Activated naive CD4-positive, alpha-beta T cell (primary cell): ENCODE measurements at places on chromosomes 7 and 10.

DNA sequence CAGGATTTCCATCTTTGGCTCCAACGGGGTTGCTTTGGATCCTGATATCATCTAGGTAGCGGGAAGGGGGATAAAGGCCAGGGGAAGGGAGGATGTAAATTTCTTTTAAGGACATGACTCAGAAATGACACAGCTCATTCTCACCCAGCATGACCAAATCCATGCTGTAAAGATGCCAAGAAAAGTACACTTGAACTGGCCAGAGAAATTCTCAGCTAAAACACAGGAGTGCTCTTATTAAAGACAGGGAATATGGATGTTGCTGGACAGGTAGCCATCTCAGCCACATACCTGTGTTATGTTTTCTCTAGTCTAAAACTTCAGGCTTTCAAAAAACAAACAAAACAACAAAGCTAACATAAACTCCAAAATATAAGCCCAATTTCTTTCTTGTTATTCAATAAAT lies 68.3 kb downstream of the NAMPT start:
- DNase-seq = no peak

- no peak for DNase-seq
These were observed 79.2 kb downstream of the ADCY1 start for GRCh38 chr7:45653209-45653907.

DNA sequence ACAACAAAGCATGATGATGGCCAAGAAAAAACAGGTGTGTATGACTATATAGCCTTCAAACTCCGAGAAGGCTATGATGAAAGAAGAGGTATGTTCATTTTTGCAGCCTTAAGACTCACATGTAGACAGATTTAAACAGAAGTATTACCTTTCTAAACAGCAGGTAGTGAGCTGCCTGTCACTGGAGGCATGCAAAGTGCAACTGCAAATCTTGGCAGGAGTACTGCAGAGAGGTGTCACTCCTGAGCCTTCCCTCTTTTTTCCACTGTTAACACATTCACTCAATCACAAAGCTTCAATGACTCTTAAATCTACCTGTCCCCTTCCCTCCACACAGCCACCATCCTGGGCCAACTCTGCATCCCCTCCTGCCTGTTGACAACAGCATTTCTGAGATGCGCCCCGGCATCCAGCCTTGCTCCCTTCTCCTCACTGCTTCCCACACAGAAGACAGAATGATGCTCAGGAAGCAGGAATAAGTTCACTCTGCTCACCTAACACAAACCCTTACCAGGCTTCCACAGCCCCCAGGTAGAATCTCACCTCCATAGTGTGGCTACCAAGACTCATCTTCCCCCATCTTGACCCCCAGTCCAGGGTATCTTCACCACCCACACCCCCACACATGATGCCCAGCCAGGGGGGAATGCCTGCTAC lies 161.9 kb upstream of the ZMIZ1 start:
- DNase-seq = no peak

DNA sequence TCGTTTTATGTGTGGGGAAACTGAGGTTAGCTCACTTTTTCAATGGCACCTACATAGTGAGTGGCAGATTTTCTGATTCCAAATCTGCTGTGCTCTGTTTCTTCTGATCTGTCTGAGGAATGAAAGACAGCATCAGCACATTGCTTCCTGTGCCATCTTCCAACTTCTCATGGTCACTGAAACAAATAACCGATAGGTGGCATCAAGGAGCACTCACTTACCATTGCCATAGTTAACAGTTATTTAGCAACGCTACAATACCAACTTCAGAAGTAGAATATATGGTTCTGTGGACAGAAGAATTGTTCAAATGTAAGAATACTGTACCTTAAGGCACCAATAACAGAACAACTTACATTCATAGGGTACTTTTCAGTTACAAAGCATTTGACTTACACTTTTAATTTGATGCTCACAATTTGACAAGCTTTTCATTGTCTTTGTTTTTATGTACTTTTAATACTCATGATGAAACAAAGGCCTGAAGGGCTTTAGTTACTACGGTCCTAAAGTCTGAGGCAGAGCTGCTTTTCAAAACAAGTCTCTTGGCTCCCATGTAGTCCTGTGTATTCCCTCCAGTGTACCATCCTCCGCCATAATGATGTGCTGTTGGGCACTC lies 228.9 kb upstream of the TCF7L2 start:
- no peak for DNase-seq

DNA sequence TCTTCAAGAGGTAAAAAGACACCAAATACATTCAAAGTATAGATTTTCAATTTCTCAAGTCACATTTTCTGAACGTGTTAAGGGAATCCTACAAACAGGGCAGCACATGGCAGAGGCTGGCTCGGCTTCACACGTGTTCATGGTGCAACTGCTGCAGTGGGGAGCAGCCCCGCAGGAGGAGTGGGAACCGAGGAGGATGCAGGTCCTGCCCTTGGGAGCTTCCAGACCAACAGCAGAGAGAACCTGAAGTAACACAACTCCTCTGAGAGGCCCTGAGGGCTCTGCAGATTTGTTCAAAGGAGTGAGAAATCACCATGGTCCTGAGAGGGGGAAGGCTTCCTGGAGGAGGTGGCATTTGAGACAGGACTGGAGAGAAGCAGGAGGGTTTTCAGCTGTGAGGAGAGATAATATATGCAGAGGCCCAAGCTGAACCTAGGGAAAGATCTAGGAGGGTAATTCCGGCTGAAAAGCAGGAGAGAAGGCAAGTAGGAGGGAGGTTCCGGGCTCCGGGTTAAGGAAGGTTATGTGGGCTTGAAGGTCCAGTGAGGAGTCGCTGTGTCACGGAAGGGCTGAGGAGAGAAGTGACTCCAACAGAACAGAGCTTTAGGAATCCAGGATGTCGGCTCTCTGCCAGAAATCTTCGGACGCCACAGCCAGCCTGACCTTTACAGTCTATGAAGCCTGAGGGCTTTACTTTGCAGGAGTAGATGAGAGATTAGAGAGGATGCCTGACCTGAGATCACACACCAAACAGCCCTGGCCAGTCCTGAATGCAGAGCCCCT lies 77.5 kb downstream of the GPR26 start:
- no peak for DNase-seq

- no peak for DNase-seq
These were observed 9.8 kb upstream of the LRRC61 start for GRCh38 chr7:150313367-150313809.

DNA sequence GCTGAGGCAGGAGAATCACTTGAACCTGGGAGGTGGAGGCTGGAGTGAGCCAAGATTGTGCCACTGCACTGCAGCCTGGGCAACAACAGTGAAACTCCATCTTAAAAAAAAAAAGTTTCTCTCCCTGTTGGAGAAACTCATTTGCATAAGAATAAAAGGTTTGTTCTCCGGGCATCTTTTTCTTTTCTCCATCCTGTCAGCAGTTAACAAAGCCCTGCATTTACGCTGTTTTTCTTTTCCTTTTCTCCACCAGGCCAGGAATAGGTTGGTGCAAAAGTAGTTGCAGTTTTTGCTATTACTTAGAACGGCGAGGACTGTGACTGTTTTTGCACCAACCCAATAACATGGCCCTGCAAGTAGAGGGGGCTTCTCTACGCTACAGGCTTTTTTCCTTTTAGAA lies 9.5 kb upstream of the URGCP start:
- DNase-seq = no peak

GRCh38 chr10:60595852-60596251 lies 182.4 kb upstream of the CDK1 start:
- DNase-seq = no peak

- no peak for DNase-seq
These were observed 368.4 kb upstream of the ZMIZ1 start for GRCh38 chr10:78700413-78700812.

- DNase-seq = no peak
These were observed 5.8 kb downstream of the KLF6 start for GRCh38 chr10:3779158-3779741.

- DNase-seq = no peak
These were observed 355.3 kb downstream of the ARL4A start for GRCh38 chr7:13042605-13043236.

- DNase-seq = no peak
These were observed 771.6 kb upstream of the COBL start for GRCh38 chr7:52088008-52088901.

DNA sequence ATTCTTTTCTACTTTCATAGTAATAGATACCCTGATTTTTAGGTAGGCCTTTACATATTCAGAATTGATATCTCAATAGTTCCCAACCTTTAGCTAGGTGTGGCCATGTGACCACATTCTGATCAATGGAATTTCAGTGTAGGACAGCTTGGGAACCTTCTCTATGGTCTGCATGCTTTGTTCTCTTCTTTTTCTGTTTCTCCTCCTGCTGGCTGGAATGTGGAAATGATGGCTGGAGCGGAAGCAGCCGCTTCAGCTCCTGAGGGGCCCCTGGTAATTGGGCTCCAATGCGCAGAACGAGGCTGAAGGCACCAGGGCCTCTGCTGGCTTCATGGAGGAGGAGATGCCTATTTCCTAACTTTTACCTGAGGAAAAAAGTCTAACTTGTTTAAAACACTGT lies 152.6 kb downstream of the ZMYND11 start:
- no peak for DNase-seq

GRCh38 chr10:12919574-12919973 lies 81.9 kb downstream of the CCDC3 start:
- DNase-seq = no peak

GRCh38 chr7:137898839-137899721 lies 52.3 kb upstream of the DGKI start:
- peak; percentile 56 for DNase-seq

DNA sequence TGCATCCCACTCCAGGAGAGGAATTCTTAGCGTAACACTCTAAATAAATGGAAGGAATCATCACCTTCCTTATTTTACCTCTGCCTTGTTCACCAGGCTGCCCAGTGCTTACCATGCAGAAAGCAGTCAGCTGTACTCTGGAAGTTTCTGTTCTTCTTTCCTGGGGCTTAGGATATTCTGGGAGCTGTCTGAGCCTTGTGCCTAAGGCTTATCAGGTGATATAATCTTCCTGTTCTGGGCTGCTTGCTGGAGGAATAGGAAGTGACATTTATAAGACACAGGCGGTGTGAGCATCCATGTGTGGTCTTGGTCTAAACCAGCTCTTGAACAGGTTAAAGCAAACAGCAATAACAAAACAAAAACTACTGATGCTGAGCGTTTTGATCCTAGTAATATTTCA lies 13.5 kb downstream of the KCTD7 start:
- no peak for DNase-seq

GRCh38 chr10:15539262-15539661 lies 168.2 kb upstream of the FAM171A1 start:
- DNase-seq = no peak

GRCh38 chr7:155839461-155839860 lies 27.2 kb upstream of the SHH start:
- no peak for DNase-seq

- DNase-seq = no peak
These were observed 152.6 kb downstream of the PLCE1 start for GRCh38 chr10:94146313-94146712.

GRCh38 chr10:116774728-116775151 lies 32.4 kb upstream of the HSPA12A start:
- DNase-seq = no peak

- no peak for DNase-seq
These were observed 99.1 kb upstream of the CACNA2D1 start for GRCh38 chr7:82542665-82543064.

GRCh38 chr7:155660059-155660757 lies 15.7 kb downstream of the RBM33 start:
- DNase-seq = no peak

DNA sequence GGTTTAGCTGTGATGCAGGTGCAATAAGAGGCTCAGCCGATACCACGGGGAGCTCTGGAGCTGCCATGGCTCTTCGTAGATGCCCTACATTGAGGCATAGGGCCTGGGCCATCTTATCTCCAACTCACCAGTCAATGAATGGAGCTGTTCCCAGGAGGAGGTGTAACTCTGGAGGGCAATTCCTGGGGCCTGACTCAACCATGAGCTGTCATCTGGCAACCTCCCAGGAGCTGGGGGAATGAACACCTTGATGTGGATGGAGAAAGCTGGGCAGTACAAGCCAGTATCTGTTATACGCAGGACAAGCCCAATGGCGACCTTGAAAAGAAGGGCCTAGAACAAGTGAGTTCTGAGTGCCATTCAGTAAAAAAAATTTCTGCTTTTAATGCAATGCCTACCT lies 224.0 kb upstream of the PLXDC2 start:
- DNase-seq = no peak

DNA sequence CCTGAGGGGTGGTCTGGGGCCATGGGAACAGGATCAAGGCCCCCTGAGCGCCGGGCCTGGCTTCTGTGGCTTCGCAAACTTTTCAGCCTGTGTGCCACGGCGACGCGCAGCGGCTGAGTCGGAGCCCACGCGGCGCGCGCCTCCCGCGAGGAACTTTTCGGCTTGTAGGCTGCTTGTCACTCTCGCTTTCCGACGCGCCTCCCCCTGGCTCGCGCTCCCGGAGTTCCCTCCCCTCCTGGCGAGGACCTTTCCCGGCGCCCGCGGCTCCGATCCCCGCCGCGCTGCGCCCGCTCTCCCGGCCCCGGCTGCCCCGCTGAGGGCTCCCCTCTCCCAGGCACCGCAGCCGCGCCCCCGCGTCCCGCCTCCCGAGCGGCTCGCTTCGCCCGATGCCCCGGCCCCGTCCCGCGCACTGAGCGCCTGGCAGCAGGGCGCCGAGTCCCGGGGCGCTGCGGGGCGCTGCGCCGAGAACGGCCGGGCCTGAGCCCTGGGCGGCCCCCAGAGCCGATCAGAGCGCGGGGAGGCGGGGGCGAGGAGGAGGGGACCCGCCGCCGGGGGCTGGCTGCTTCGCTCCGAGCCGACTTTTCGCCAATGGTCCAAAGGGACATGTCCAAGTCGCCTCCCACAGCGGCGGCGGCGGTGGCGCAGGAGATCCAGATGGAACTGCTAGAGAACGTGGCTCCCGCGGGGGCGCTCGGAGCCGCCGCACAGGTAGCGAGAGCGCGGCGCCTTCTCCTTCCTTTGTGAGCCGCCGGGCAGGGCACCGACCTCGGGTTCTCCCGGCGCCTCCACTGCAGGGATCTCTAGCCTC lies at the start of gene CACNB2:
TSS of gene CACNB2 (plus strand) at position 276 of the 808 bp plus-strand sequence.
- DNase-seq = no peak

- DNase-seq = no peak
These were observed 22.4 kb downstream of the CDH23 start for GRCh38 chr10:71419002-71419540.

DNA sequence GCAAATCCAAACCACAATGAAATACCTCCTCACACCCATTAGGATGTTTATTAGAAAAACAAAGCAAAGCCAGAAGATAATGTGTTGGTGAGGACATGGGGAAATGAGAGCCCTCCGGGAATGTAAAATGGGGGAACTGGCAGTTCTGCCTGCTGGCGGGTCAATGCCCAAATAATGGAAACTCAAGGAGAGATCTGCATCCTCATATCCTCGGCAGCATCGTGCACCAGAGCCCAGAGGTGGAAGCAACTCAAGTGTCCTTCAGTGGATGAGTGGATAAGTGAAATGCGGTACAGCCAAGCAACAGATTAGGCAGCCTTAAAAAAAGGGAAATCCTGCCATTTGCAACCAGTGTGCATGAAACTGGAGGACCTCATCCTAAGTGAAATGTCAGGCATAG lies 325.2 kb downstream of the WDR37 start:
- no peak for DNase-seq

GRCh38 chr10:21733710-21734109 lies 199.7 kb downstream of the MLLT10 start:
- no peak for DNase-seq
